ENCODE measurements at places on chromosomes 7 and 10. TPM values are rescaled to one million over a fixed set of nuclear protein-coding genes. Genes with fewer than 3 reads are reported as not detected.

DNA sequence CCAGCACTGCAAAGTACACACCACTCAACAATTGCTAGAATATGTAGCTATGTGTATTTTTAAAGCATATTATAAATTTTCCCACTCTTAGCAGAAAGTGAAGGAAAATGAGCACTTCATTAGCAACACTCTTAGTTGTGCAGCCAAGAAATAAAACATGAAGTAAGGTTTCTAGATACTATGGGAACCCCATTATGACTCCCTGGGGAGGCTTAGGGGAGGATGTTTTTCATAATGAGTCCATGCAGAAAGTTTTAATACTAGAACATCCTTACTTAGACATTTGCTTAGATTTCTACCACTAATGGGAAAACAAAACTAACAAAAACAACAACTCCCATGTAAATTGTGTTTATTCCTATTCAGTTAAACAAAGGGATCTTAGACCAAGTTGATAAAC is 148.4 kb upstream of the HDAC9 start:
- no peak for DNase-seq

DNA sequence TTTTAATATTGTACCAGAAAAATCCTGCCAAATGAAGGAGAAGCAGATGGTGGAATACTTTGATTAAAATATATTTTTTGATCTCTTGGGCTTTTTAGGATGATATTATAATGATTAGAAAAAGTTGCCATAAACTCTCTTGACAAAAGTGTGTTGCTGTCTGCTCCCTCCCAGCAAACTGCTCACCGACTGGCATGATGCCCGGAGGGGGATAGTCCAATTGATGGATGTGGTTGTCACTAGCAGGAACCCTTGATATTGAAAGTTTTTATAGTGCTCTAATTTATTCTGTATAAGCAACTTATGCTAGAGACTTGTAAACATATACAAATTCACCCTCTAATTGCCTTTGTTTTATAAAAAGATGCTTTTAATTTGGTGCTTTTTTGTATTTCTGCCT is 114.0 kb downstream of the DNAH11 start:
- DNase-seq = no peak

Gene PSMG3
- 13.4 TPM for total RNA-seq

Gene STEAP1B
- total RNA-seq = 0.40 TPM

Gene GIMAP7
- 13.8 TPM for total RNA-seq

- DNase-seq = no peak
Observed at GRCh38 chr10:71638822-71639719, 80.5 kb downstream of the C10orf105 start.

GRCh38 chr10:21083861-21084260 is 186.8 kb upstream of the NEBL start:
- DNase-seq = no peak

Measured in right cardiac atrium (tissue), 5 donors.